ENCODE measurements at places on chromosomes 16 and 17.

DNA sequence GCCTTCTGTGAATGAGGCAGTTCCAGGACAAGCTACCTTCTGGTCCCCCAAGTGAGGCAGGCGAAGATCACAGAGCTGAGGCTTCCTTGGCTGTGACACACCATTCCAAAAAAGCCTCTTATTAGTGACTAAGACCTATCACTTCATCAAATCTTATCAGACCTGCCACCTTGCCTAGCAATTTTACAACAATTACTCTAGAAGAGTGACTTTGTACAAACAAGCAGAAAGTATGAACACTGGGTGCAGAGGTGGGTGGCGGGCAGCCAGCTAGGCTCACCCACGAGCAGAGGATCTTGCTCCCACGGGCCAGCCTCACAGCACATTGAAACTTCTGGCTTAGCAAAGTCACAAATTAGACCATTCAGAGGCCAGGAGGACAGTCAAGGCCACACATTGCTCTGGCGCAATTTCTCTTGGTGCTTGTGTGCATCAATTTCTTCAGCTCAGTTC is 2.2 kb upstream of the ICAM2 start:
- no peak for DNase-seq

DNA sequence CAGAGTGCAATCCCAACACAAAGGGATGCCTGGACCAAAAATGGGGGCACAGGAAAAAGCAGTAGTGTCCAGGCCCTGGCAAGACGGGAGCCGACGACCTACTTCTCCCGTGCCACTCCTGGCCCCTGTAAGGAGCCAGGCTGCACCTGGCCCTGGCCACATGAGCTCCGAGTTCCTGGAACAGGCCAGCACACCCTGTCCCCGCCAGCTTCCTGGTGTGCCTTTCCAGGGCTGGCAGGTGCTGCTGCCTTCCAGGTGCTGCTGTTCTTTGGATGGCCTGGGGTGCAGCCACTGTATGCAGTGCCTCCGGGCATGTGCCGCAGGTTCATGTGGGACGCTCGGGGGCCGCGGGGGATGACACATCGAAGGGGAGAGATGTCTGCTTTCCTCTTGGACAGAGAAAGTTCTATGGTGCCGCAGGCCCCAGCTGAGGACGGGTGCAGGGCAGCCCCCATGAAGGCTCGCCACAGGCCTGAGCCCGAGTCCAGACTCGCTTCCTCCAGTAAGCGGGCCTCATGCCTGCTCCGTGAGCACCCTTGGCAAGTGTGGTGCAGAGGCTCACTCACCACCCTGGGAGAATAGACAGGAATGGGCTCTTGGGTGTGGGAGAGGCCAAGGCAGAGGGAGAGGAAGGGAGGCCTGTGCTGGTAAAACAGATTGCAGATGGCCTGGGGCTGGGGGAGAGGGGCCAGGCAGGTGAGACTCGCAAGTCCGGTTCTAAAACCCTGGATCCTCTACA is 54.7 kb upstream of the FASN start:
- DNase-seq = no peak

DNA sequence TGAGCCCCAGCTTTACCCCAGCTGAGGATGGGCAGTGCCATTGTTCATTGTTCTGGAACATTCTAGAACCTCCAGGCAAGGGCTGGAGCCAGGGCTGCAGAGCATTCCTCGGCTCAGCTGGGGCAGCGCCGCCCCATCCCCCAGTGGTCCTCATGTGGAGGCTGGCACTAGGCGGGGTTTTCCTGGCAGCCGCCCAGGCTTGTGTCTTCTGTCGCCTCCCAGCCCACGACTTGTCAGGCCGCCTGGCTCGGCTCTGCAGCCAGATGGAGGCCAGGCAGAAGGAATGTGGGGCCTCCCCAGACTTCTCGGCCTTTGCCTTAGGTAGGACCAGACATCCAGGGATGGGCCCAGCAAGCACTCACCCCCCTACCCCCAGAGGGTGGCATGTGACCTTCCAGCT is at the start of gene TMEM95:
Gene TMEM95, plus strand, starts transcription at position 104 of the 400 bp plus-strand sequence. Its CDS starts 49 bp downstream, at position 153.
- DNase-seq = no peak

DNA sequence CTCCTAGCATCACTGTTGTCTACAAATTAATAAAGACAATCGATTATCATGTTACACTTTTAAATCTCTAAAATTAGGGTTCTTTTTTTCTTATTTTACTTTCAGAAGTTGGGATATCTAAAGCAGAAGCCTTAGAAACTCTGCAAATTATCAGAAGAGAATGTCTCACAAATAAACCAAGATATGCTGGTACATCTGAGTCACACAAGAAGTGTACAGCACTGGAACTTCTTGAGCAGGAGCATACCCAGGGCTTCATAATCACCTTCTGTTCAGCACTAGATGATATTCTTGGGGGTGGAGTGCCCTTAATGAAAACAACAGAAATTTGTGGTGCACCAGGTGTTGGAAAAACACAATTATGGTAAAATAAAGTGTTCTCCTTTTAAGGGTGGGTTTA is 2.4 kb downstream of the RAD51C start:
- no peak for DNase-seq

DNA sequence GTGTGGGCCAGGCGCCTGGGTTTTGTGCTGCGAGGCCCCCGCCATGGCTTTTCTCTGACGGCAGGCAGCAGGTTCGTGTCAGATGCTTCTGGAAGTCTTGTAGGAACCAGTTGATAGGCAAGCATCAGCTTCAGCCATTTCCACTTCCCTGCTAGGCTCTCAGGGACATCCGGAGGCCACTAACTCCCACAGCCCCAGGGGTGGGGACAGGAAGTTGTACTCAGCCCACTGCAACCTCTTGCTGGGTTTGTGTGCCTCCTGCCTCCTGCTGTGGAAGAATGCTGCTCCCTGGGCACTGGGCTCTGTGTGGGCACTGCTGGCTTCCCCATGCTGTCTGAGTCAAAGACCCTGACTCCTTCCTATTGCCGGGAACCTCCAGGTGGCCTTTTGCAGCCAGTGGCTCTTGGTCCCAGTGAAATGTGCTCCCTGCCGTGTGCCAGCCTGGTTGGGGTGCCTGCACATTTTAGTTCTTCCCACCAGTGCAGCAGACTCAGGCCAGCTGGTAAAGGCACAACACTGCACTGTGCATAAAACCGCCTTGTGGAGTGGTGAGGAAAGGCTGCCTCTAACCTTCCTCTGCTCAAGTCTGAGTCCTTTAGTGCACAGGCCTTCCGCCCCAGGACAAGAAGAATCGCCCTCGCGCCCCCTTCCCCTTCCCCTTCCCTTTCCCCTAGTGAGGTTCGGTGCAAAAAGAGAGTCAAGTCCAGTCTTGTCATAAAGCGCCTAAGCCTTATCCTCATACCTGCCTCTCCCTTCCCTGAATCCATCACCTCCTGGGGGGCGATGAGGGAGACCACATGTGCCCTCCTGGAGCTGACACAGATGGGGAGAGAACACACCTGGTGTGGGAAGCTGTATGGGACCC is 16.6 kb downstream of the LDHD start:
- peak; percentile 89 for DNase-seq

GRCh38 chr17:31291820-31292219 is 5.2 kb downstream of the OMG start:
- no peak for DNase-seq

DNA sequence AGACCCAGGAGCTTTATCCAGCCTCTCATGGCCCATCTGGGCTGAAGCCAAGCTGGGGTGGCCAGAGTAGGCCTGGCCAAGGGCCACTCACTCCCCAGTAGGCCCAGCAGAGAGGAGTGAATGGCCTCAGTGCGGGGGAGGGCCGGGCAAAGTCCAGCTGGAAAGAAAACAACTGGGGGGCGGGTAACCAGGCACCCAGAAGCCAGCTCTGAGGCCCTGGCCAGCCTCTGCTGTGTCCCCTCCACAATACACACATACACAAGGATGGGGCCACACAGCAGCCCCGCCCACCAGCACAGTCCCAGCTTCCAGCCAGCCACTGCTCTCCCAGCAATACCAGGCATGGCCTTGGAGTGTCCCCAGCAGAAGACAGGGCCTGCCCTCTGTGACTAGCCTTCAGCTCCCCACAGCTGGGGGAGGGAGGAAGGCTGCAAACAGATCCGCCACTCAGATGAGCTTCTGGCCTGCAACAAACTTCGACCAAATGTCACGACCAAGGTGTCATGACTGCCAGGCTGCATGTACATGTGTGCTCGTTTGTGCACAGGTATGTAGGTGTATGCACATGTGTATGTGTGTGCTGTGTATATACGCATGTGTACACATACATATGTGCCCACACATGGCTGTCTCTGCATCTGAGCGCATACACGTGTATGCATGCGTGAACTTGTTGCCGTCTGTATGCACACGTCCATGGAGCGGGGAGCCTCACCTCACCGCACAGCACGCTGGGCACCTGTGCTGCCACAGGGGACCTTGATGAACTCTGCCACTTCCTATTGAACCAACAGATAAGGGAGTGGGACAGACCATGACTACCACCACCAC is 5.0 kb downstream of the CARHSP1 start:
- DNase-seq = no peak

DNA sequence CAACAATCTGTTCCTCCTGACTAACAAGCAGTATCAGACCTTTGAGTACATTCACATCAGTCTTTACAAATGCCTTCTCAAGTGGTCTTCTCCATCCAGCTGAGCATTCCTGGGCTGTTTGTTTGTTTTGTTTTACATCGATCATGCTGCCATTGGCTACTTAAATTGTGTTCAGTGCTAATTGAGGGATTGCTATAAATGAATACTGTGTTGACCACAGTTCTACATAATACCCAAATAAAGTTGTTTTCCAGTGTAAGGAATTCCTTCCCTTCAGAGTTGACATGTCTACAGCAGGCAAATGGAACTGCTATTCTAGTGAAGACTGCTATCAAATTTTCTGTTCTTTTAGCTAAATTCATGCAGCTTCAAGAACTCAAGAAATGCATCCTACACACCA is 3.2 kb downstream of the CDH8 start:
- DNase-seq = no peak

GRCh38 chr17:8726941-8727555 is 17.6 kb downstream of the CCDC42 start:
- peak; percentile 10 for DNase-seq

GRCh38 chr17:1797323-1797722 is 32.4 kb downstream of the SMYD4 start:
- no peak for DNase-seq

- DNase-seq = no peak
Measured at GRCh38 chr16:50425648-50426047, 56.9 kb upstream of the BRD7 start.

GRCh38 chr16:47504599-47504998 is 43.5 kb downstream of the PHKB start:
- no peak for DNase-seq

DNA sequence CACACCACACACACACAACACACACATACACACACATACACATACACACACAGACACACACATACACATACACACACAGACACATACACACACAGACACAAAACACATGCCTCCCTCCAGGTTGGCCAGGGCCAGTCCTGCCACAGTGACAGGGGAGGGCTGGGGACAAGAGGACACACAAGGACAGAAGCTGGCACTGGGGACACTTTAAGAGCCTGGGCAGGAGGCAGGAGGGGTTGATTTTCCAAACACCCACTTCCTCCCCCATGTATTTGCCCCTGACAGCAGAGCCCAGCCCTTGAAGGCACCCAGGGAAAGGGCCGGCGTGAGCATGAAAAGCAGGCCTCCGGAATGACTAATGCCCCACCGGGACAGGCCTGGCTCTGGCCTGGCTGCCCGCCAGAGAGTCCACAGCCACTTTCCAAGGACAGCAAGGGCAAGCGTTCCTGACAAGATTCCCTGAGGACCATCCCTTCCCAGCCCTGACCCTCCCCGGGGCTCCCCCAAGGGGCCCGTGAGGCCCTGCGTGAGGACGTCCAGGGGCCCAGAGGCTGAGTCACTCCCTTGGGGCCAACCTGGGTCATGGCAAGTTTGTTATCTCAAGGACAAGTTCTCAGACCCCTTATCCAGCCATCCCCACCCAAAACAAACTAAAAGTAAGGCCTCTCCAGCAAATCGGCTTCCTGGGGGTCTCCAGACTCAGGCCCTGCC is 235.6 kb downstream of the ZNF423 start:
- DNase-seq = no peak

DNA sequence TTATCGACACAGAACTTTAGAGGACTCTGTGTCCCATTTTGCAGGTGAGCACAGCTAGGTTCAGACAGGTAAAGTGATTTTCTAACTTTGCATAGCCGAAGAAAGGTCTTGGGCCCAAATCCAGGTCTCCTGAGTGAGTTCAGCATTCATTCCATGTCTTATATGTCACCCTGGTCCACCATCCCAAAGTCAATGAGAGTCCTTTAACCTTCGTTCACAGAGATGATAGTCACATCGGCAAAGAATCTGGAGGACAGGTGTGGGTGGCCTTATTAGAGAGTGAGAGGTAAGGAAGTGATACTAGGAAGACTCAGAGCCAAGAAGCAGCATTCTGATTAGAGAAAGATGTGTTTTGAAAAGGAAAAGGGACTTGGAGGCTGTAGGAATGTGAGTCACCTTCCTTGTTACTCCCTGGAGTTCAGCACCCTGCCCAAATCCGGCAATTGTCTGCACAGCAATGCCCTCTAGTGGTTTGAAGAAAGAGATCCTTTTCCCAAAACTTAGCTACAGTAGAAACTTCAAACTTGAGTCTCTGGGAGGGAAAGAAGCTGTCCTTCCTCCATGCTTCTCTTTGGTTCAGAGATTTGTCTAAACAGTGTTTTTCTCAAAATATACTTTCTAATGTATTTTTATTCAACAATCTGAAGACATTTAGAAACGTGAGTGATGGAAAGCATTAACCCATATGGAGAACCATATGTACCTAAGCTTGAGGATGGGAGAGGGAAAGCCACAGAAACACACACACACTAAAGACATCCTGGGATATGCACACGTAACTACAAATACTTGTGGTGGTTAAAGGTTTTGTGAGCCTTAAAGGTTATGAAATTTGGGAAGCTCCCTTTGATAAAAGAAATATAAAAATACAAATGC is 96.4 kb upstream of the SHISA6 start:
- peak; percentile 2 for DNase-seq

- no peak for DNase-seq
Measured at GRCh38 chr17:39737760-39738567, at the start of gene GRB7. GRB7 (plus strand) TSS chr17:39737938; CDS start chr17:39742302, 4,364 bp downstream.

DNA sequence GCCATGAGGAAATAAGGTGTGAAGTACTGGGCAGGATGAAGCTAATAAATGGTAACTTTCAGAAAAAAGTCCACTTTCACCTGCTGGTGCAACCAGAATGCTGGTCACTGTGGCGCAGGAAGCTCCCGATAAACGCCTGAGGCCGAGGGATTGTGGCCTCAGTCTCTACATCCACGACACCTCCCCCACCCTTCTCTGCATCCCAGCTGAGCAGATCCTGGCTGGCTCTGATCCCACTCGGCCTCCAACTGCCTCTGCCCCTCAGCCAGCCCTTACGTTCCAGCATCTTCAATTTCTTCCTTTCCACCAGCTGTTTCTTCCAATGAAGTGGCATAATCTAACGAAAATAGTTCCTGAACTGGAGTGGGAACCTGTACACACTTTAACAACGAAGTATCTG is 49.5 kb downstream of the COX4I1 start:
- DNase-seq = no peak

DNA sequence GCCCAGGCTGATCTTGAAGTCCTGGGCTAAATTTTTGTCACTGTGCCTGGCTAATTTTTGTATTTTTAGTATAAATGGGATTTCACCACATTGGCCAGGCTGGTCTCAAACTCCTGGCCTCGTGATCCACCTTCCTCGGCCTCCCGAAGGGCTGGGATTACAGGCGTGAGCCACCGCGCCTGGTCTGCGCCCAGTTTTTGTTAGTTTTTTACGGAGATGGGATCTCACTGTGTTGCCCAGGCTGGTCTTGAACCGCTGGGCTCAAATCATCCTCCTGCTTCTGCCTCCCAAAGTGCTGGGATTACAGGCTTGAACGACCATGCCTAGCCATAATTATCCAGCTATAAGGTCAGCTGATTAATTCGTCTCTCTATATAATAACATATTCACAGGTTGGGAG is 2.7 kb upstream of the CEMP1 start:
- no peak for DNase-seq
